ENCODE measurements at places on chromosomes 16 and 17. TPM values are rescaled to one million over a fixed set of nuclear protein-coding genes. Genes with fewer than 3 reads are reported as not detected.

- no peaks in the 10 kb centered on the region for H3K27me3 ChIP-seq
- no peaks in the 10 kb centered on the region for H3K36me3 ChIP-seq
- no peak overlapping the region for H3K4me3 ChIP-seq
- DNase-seq, result no peak
- H3K27ac ChIP-seq, result no peak overlapping the region
These were observed 4.8 kb upstream of the PPP1R9B start for GRCh38 chr17:50155115-50155819.

The SEPTIN12 gene
- total RNA-seq, result not detected

- H3K4me3 ChIP-seq, result peak overlapping the region; percentile 90
- peaks cover 27% of the 10 kb centered on the region for H3K4me1 ChIP-seq
- DNase-seq, result no peak
- H3K27me3 ChIP-seq, result peaks cover 17% of the 10 kb centered on the region
- H3K27ac ChIP-seq, result no peak overlapping the region
These were observed 2.5 kb downstream of the GPRC5B start for GRCh38 chr16:19882186-19882585.

DNA sequence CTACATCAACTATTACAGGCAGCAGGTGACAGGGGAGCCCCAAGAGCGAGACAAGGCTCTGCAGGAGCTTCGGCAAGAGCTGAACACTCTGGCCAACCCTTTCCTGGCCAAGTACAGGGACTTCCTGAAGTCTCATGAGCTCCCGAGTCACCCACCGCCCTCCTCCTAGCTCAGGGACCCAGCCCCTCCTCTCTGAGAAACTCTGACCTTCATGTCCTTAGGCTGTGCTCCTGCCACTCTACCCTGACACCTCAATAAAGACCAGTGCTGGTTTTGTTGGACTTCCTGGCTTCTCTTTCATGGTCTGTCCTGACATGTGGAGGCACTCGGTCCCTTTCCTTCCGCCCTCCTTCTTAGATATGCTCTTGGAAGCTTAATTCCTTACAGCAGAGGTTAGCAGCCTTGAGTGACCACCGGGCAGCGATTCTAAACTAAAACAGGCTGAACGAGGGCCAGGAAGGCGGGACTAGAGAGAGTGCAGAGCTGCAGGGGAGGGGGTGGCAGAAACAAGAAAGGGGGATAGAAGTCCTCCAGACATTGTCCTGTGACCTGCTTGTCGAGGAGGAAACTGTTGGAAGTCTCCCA, 915 bp downstream of the AHSP start:
- H3K36me3 ChIP-seq, result no peaks in the 10 kb centered on the region
- peak overlapping the region; percentile 72 for H3K4me3 ChIP-seq
- DNase-seq, result no peak
- peaks cover 19% of the 10 kb centered on the region for H3K27me3 ChIP-seq

DNA sequence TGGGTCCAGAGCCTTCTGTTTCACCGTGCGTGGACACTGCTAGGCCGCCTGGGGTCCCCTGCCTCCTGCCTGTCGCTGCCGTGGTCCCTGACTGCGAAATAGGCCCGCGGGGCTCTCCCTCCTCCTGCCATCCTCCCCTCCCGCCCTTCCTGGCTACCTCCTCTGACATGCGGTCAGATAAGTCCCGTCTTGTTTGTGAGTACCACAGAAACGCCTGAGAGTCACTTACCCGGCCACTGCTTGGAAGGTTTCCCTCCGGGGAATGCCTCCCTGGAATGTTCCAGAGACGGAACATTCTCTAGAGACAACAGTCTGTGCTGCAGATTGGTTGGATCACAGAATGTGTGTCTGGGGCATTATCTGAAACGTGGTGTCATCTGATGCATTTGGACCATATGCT, 22.7 kb downstream of the CIBAR2 start:
- H3K4me3 ChIP-seq, result no peak overlapping the region
- H3K27me3 ChIP-seq, result no peaks in the 10 kb centered on the region
- no peak overlapping the region for H3K27ac ChIP-seq
- H3K36me3 ChIP-seq, result no peaks in the 10 kb centered on the region
- no peak for DNase-seq
- peaks cover 22% of the 10 kb centered on the region for H3K4me1 ChIP-seq

The SCN4A gene
- total RNA-seq, result 0.39 TPM

The C17orf78 gene
- total RNA-seq, result 1.6 TPM

The HP gene
- not detected for total RNA-seq

DNA sequence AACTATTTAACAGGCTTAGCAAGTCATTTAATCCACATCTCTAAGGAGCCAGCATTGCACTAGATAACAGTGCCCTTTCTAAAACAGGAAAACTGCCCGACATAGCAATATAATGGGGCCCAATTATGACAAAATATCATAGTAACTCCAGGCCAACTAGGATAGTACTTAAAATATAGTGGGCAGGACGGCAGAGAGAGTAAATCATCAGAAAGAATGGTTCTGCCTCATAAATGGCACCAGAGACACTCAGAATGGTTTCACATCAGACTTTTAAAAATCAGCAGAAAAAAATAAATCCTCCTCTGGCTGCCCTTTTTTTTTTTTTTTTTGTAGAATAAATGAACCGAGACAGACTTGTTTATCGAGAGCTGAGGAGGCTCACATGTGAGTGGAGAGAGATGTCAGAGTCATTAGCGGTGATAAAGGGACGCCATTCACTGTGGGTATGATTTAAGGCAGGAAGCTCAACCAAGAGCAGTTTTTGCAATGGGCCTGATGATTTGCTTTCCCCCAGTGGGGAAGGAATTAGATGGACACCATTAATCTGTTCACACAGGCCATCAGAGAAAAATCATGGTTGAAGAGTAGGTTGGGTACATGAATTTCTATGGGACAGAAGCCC, 62.6 kb downstream of the CPPED1 start:
- peaks cover 3% of the 10 kb centered on the region for H3K36me3 ChIP-seq
- DNase-seq, result no peak

- no peak for DNase-seq
- peaks cover 20% of the 10 kb centered on the region for H3K4me1 ChIP-seq
- no peak overlapping the region for H3K4me3 ChIP-seq
- no peaks in the 10 kb centered on the region for H3K27me3 ChIP-seq
- no peak overlapping the region for H3K27ac ChIP-seq
These were observed 70.7 kb downstream of the C16orf95 start for GRCh38 chr16:87246269-87247065.

GRCh38 chr17:4711661-4712181, 1.3 kb downstream of the ARRB2 start:
- H3K36me3 ChIP-seq, result no peaks in the 10 kb centered on the region
- no peak for DNase-seq
- peak overlapping the region; percentile 92 for H3K4me3 ChIP-seq
- H3K4me1 ChIP-seq, result peaks cover 5% of the 10 kb centered on the region

DNA sequence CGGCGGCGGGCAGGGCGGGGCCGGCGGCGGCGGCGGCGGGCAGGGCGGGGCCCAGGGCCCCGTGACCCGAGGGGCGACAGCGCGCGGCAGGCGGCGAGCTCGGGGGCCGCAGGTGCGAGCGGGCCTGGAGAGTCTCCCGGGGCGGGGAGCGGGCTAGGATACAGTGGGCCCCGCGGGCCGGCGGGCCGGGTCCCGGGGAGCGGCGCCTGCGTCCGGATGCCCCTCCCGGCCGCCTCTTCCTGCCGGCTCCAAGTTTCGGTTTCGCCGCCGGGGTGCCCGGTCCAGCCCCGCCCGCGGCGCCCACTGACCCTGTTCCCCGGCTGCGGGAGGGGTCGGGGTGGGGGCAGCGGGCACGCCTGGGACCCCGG, at the start of gene RNF213:
RNF213 (plus strand) TSS at position 62 of the 368 bp plus-strand sequence. CDS start 2,830 bp downstream, outside the sequence.
- H3K27ac ChIP-seq, result peak within 1 kb of the TSS; percentile 94
- no peak for DNase-seq
- H3K4me3 ChIP-seq, result peak within 1 kb of the TSS; percentile 95

DNA sequence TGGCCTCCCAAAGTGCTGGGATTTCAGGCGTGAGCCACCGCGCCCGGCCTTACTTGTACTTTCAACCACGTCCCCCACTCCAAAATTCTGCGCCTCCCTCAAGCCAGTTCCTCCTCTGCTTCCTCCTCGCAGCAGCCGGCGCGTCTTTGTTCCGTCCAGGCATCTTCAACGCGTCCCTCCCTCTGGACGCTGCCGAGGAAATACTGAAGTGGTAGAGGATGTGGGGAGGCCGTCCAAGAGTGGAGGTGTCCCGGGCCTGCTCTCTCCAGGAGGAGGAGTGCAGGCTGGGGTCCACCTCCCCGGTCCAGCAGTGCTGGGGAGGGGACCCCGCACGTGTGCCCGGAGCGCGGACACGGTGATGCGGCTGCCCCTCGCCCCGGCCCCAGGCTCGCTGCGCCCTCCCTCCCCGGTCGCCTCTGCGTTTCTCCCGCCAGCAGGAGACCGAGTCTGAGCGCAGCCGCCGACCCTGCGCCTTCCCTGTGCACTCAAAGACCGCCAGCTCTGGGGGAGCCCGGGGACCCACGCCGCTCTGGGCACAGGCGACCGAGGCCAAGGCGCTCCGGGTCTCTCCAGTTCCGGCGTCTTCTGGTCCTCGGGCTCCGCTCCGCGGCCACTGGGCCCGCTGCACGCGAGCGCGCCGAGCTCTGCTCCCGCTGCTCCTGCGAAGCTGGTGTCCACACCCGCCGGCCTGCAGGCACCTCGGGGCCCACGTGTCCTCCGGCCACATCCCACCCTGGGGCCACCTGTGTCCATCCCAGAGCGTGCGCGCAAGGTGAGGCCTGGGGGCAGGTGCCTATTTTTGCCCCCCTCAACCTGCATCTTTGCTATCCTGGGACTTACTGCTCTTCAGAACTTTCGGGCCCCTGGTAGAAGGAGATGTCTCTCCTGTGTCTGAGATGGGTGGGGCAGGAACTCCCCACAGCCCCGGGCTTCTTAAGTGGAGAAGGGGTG, 31.7 kb downstream of the OSBPL7 start:
- H3K36me3 ChIP-seq, result no peaks in the 10 kb centered on the region
- peak overlapping the region; percentile 76 for H3K4me3 ChIP-seq
- peaks cover 3% of the 10 kb centered on the region for H3K4me1 ChIP-seq
- peaks cover 95% of the 10 kb centered on the region for H3K27me3 ChIP-seq
- no peak overlapping the region for H3K27ac ChIP-seq
- DNase-seq, result peak; percentile 74

The AOC3 gene
- total RNA-seq, result 1.5 TPM

The SPATA22 gene
- total RNA-seq, result not detected

GRCh38 chr17:14396547-14396946, 95.7 kb downstream of the HS3ST3B1 start:
- peaks cover 8% of the 10 kb centered on the region for H3K27me3 ChIP-seq
- H3K36me3 ChIP-seq, result no peaks in the 10 kb centered on the region
- H3K27ac ChIP-seq, result no peak overlapping the region
- no peak overlapping the region for H3K4me3 ChIP-seq

The SYCE1L gene
- 20.0 TPM for total RNA-seq

DNA sequence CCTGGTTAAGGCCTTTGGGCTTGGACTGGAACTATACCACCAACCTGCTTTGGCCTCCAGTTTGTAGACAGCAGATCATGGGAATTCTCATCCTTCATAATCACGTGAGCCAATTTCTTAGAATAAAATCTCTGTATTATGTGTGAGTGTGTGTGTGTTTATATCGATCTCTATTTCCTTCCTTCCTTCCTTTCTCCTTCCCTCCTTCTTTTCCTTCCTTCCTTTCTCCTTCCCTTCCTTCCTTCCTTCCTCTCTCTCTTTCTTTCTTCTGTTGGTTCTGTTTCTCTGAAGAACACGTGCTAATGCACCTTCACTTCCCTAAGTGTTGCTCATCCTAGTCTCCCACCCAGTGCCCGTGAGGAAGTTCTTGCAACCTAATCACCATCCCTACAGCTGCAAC, 35.5 kb upstream of the PHB1 start:
- no peak overlapping the region for H3K4me3 ChIP-seq
- no peak overlapping the region for H3K27ac ChIP-seq
- DNase-seq, result no peak

The CCL4L2 gene
- not detected for total RNA-seq

GRCh38 chr16:2535625-2536013, 2.2 kb upstream of the PDPK1 start:
- H3K4me3 ChIP-seq, result peak overlapping the region; percentile 70
- peak overlapping the region; percentile 41 for H3K27ac ChIP-seq
- no peaks in the 10 kb centered on the region for H3K27me3 ChIP-seq
- H3K36me3 ChIP-seq, result no peaks in the 10 kb centered on the region

The MYH13 gene
- not detected for total RNA-seq

GRCh38 chr17:560432-560873, 154.2 kb downstream of the VPS53 start:
- H3K4me3 ChIP-seq, result no peak overlapping the region
- no peak for DNase-seq
- H3K27me3 ChIP-seq, result no peaks in the 10 kb centered on the region
- H3K27ac ChIP-seq, result no peak overlapping the region
- peaks cover 5% of the 10 kb centered on the region for H3K4me1 ChIP-seq

DNA sequence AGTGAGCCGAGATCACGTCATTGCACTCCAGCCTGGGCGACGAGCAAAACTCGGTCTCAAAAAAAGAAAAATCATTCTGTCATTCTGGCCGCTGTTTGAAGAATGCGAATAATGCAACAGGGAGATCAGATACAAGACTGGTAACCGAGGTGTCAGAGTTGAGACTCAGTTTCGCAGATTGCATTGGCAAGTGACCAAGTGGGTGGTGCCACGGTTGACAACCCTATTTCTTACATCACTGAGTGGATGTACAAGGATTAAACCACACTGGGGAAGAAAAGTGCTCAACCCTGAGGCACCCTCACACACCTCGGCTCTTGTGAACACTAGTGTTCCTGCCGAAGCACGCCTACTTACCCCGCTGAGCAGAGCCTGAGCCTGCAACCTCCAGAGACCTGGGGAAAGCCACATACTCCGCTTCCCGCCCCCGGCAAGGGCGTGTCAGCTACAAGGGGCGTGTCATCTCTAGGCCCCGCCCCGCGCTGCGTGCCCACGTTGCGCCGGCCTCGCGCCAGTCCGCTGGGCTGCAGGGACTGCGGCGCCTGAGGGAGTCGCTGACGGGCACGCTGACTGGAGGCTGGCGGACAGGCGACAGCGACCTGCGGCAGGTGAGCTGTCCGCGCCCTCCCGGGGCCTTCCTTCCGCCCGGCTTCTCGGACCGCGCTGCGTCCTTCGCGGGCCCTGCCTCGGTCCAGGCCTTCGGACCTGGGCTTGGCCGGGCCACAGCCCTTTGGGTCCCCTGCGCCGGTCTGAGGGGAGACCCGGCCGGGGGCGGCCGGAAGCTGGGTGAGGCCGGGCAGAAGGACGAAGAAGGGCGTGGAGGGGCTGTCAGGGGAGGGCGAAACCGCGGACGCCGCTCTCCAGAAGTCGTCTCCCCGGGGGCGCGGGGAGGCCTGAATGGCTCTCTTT, at the start of gene HMOX2:
HMOX2 (plus strand) TSS at position 519 of the 909 bp plus-strand sequence. CDS start 29,127 bp downstream, outside the sequence.
- H3K27ac ChIP-seq, result peak within 1 kb of the TSS; percentile 97
- H3K4me3 ChIP-seq, result peak within 1 kb of the TSS; percentile 84
- DNase-seq, result peak; percentile 94
- peaks cover 26% of the 10 kb centered on the region for H3K4me1 ChIP-seq
- peaks cover 3% of the 10 kb centered on the region for H3K36me3 ChIP-seq
- no peaks in the 10 kb centered on the region for H3K27me3 ChIP-seq

The KRTAP3-1 gene
- 1.7 TPM for total RNA-seq

DNA sequence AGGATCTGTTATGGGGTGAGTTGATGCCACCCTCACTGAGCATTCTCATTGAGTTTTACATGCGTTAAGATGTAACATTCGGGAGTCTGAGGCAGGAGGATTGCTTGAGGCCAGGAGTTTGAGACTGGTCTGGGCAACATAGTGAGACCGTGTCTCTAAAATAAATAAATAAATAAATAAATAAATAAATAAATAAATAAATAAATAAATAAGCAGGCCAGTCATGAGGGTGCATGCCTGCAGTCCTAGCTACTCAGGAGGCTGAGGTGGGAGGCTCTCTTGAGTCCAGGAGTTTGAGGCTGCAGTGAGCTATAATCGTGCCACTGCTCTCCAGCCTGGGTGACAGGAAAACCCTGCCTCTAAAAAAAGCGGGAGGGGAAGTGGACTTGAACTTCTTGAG, 90.3 kb downstream of the SNX29 start:
- H3K27ac ChIP-seq, result no peak overlapping the region
- peaks cover 5% of the 10 kb centered on the region for H3K4me1 ChIP-seq
- H3K36me3 ChIP-seq, result no peaks in the 10 kb centered on the region
- no peak for DNase-seq

The PLA2G10 gene
- 1.3 TPM for total RNA-seq
